Astrocyte of the spinal cord (primary cell): ENCODE measurements at places on chromosomes 4 and X.
A peak's percentile ranks its signal among the peaks of the same experiment; 100 is the strongest.

DNA sequence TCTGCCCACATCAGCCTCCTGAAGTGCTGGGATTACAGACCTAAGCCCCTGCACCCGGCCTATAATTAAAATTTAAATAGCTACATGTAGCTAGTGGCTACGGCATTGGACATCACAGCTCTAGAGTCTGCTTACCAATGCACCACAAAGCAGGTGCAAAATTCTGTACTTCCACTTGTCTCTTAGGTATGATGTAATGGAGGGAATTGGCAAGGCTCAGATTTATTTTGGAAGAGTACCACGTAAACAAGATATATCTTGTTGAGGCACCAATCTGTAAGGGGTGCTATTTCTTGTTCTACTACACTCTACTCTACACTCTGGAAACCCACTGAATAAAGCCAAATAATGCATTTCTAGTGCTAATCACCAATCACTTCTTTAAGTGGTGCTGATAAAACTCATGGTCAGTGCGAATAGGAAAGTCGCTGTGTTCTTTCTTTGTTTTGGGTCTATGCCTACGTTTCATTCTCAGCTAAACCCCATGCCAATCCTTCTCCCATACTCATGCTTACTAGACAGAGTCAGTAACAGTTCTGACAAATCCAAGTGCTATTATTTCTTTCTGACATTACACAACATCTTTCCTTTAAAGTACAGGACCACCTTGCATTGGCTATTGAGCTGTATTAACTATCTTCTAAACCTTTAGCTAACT lies 92.3 kb downstream of the GC start:
- no peak for DNase-seq

GRCh38 chr4:122531514-122531913 lies 75.0 kb upstream of the IL2 start:
- no peak for DNase-seq

DNA sequence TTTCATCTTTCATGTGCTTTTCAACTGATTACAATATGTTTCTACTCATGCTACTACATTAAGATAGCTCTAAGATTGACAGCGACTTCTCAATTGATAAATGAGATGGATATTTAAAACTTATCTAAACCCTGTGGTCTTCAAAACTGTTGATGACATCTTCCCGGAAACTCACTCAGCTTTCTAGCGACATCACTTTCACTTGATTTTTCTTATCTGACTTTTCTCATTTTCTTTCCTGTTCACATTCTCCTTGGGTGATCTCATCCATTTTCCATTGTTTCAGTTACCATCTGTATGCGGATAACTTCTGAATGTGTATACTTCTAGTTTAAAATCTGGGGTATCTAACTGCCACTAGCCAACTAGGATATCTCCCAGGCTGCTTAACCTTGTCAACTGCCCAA lies 3.1 kb downstream of the POLR2B start:
- peak; percentile 55 for DNase-seq

DNA sequence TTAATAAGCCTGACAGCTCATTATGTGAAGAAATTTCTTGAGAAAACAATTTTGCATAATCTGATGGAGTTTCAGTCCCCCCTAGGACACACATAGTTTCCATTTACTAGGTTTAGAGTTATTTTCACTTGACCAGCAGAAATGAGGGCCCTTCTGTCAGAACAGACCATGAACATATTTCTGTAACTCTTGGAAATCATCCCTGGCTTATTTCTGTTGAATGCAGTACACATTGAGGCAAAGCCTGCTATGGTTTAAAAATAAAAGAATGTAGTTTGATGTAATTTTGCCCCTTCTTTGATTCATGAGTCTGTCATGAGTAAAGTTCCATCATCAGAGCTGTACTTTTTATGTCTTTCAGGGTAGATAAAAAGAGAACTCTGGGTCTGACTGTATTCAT lies 104.6 kb upstream of the ETNPPL start:
- DNase-seq, result no peak
